ENCODE measurements at places on chromosomes 4 and X. TPM values are rescaled to one million over a fixed set of nuclear protein-coding genes. Genes with fewer than 3 reads are reported as not detected.
A peak's percentile ranks its signal among the peaks of the same experiment; 100 is the strongest.

DNA sequence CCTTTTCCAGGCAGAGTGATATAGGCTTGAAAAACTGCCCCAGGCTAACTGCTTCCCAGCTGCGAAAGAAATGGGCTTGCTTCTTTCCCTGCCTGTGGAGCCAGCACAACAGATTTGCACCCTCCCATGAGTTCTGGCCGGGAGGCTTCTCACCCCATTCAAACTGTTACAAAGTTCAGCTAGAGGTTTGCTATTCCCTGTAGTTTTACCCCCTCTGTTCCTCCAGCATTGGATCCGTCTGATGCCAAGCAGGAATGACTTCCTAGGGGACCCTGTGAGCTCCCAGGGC lies 87.6 kb upstream of the NDST4 start:
- DNase-seq: no peak

- peak; percentile 54 for DNase-seq
Measured at GRCh38 chr4:163484906-163485305, 9.6 kb upstream of the TMA16 start.

DNA sequence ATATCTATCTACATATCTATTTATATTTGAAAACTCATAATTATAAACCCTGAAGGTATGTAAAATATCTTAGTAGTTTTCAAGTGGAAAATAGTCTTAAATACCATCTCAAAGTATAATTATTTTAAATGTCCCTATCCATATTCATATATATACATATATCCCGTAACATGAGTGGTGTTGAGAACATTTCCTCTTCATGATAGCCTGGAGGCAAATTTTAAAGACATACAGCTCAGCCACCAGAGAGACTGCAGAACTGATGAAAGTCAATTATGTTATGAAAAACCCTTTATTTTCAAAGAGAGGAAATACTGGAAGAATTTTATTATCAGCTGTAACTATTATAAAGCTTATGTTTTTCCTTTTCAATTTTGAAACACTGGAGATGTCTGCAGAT lies 1806.7 kb upstream of the PCDH7 start:
- DNase-seq: no peak

GRCh38 chr4:147056940-147057610 lies 111.4 kb upstream of the TTC29 start:
- DNase-seq: no peak

DNA sequence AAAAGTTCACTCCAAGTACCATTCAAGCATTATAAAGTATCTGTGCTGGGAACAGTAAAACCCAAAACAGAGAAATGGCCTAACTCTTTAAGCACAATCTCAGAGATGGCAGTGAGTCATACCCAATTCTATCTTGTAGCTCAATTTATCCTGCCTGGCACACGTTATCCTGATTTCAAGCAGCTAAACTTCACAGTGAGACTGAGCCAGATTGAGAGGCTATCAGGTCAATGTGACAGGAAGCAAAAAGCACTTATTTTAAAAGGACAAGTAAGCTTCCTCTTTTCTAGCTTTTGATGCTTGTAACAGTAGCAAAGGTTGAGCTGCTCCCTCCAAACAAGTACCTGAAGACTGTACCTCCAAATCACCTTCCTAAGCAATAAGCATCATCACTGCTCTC lies 324.9 kb downstream of the NAF1 start:
- no peak for DNase-seq

- no peak for DNase-seq
Measured at GRCh38 chr4:141845901-141846300, 209.5 kb downstream of the IL15 start.

DNA sequence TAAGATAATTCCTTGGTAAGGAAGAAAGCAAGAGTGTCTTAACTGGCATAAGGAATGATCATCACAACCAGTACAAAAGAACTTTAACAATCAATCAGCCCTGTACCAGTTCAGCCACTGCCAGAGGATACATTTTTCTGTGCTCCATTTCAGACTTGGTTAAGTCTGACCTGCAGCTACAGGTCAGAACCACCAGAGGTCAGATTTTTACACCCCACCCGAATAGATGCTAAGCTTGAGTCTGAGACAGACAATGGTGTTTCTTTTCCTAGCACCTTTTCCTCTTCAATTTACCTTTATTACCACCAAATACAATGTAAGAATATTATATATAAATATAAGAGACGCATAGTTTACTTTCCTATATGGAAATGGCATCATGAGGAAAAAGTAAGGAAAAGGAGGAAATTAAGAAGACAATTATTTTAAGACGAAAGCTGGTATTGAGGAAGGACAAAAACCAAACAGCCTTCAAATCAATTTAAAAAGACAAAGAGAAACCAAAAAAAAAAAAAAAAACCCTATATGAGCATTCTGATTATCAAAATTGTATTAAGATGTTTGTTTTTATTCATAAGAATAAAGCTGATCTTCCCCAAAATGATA lies 215.3 kb upstream of the TTC29 start:
- peak; percentile 25 for DNase-seq

DNA sequence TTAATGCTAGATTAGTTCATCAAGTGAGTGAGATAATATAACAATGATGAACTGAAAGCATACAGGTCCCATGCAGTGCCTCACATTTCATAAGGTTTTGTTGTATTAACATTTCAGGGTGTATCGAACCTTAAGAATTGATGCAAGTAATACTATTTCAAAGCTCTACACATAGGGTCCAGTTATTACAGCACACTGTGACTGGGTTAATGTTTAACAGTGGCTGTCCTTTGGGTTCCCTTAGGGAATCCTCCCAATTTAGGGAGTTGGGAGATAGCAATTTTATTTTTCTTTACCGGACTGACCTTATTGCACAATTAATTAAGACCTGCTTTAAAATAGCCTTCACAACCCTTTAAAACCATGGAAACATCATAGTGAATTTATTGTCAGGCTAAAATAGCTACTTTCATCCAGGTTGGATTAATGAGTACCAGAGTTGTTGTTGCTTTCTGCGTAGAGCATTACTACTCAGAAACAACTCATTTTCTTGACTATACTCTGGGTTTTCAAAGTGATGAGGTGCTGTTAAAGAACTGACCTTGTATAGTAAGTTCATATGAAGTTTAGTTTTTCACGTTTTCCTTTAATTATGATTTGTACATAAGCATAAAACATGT lies 134.4 kb downstream of the AKAP4 start:
- DNase-seq: no peak

The HSFX1 gene
- total RNA-seq: 5.5 TPM

The SHROOM2 gene
- 22.3 TPM for total RNA-seq

GRCh38 chrX:19876962-19877361 lies 10.4 kb downstream of the SH3KBP1 start:
- DNase-seq: no peak

The HSD17B13 gene
- not detected for total RNA-seq

The EDA2R gene
- 13.0 TPM for total RNA-seq

The RNF150 gene
- total RNA-seq: 5.8 TPM

DNA sequence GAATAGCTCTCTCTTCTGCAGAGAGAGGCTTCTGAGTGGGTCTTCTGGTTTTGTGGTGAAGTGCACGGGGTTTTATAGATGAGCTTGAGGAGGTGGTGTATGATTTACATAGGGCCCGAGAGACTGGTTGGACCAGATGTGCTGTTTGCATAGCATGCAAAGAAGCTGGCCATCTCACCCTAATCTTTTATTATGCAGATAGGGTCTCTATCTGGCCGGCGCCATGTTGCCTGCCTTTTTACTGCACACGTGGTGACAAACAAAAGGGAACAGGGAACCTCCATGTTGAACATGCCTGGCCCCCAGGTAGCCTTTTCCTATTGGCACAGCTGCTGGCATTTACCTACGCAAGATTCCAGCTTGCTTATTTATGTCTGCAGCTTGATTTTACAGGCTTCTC lies 473.3 kb upstream of the FAM47C start:
- no peak for DNase-seq

- no peak for DNase-seq
Measured at GRCh38 chr4:120327276-120327675, 260.6 kb upstream of the MAD2L1 start.

The CFAP299 gene
- total RNA-seq: not detected

The TKTL2 gene
- total RNA-seq: not detected

The NDST3 gene
- total RNA-seq: 11.9 TPM

DNA sequence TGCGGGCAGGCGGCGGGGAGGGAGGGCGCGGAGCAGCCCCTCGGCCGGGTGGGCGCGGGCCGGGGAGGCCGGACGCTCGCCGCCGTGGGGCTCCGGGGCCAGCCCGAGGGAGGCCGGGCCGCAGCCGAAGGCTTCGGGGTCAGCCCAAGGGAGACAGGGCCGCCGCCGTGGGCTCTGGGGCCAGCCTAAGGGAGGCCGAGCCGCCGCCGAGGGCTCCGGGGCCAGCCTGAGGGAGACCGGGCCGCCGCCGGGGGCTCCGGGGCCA lies 251 bp downstream of the KIAA0232 start:
- DNase-seq: no peak

The BMX gene
- total RNA-seq: 0.74 TPM

GRCh38 chrX:133674726-133675470 lies 259.6 kb upstream of the GPC4 start:
- no peak for DNase-seq

GRCh38 chr4:145107126-145107525 lies 9.0 kb downstream of the ABCE1 start:
- no peak for DNase-seq

DNA sequence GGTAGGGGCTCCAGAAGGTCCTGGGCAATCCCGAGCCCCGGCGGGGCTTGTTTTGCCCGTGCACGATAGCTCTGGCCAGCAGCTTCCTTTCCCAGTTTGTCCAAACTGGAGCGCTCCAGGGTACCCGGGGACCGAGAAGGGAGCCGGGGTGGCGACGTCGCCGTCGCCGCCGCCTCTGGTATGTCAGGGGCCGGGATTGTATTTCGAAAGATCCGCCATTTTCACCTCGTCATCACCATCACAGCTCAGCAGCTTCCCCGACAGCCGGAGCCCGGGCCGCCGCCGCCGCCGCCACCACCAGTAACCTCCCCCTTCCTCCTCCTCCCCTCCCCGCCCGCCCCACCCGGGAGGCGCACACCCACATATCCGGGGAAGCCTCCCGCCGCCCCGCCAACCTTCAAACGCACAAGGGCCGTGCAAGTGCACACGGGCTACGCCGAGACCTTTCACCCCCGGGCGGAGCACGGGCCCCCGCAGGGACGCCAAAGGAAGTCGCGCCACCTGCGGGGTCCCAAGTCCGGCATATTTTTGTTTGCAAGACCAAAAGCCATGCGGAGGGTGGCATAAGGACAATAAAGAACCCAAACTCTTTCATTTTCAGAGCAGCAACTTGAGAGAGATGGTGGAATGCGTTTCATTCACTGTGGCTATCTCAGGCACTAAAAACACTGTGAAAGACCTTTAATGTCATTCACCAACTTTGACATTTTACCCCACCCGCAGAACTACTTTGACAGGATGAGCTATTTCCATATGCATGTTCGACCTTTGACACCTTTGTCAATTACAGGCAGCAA lies at the start of gene LIN54:
Gene LIN54 (minus strand): TSS at position 302 of the 797 bp plus-strand sequence. CDS start 25,979 bp downstream, outside the sequence.
- DNase-seq: peak; percentile 62

DNA sequence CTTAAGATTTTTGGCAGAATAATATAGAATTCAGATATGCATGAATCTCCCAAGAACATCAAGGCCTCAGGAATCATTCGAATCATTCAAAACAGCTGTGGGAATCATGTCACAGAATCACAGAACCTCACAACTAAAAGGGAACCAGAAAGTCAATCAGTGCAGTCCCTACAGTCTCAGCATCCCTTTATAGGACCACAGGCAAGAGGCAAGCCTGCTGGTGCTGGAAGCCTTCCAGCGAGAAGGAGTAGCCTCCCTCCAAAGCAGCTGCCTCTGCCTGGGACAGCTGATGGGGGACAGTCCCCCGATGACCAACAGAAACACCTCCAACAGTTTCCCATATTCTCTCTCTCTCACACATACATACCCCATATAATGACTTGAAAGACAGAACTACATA lies 20.7 kb downstream of the QDPR start:
- no peak for DNase-seq

GRCh38 chrX:101395789-101396188 lies 5.0 kb downstream of the RPL36A start:
- DNase-seq: no peak

- no peak for DNase-seq
Measured at GRCh38 chr4:124644621-124645020, 67.9 kb downstream of the ANKRD50 start.

- DNase-seq: no peak
Measured at GRCh38 chr4:181645489-181645888, 597.7 kb upstream of the TENM3 start.

- DNase-seq: no peak
Measured at GRCh38 chrX:139892512-139892911, 40.3 kb downstream of the ATP11C start.

DNA sequence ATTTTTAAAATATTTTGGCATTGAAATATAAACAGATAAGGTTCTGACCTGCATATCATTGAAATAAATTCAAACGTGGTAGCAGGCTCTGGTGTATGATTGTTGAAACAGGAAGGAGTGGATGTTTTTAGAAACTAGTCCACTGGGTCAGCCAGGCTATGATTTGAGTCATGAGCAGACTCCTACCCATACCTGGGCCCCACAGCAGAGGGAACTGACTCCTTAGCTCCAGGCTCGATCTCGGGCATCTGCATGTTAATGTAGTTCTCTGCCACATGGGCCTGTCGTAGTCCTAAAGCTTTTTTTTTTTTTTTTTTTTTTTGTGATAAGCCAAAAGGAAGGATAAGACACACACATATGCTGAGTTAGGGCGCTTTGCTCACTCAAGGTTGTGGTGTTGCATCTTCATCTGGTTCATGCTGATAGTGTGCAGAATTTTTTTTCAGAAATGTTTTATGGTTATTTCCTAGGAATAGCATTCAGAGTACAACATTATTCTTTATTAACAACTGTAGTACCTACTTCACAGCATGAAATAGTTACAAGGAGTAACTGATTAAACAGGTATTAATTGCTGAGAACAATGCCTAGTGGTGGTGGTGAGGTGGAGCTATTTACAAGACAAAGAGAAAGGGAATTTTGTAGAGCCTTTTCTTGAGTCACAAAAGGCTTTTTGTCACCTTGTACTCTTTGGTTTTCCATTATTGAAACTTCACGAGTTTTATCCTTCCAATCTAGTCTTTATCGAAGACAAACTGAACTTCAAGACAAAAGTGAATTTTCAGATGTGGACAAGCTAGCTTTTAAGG lies 27.3 kb downstream of the OFD1 start:
- DNase-seq: no peak

- no peak for DNase-seq
Measured at GRCh38 chr4:77393996-77394395, 211.6 kb upstream of the CXCL13 start.

All from endothelial cell (in vitro differentiated cells).